NCI-H510A (cell line): ENCODE measurements at places on chromosomes 12 and 14.
A peak's percentile ranks its signal among the peaks of the same experiment; 100 is the strongest.

DNA sequence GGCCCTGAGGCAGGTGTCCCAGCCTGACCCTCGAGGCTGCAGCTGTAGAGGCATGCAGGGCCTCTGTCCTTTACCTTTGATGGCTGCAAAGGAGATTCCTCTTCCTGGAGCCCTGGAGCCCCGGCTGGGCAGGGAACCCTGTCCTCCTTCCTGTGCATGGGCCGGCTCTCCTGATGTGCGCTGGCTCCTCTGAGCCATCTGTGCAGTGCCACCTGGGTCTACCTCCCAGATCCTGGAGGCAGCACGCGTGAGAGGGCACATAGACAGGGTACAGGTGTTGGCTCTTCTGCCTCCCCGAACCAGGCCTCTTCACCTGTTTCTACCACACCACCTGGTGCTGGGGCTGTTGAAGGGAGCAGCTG lies 115.1 kb downstream of the BEGAIN start:
- DNase-seq = peak; percentile 98

DNA sequence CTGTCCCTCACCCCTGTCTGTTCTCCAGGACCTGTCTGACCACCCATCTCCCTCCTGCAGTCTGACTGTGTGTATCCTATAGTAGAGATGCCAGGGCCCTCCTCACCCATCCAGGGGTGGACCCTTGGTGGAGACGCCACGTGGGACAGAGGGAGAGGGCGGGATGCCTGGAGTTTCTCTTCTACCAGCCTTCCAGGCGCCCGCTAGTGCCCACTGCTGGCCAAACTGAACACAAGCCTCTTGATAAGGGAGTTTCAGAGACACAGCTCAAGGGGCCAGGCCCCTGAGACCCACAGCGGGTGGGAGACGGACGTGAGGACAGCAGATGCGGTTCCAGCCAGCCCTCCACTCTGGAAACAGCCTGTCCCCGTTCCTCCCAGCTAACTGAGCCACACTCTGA lies 147.3 kb downstream of the RBM19 start:
- no peak for DNase-seq

- no peak for DNase-seq
Observed at GRCh38 chr12:40002178-40003169, 103.4 kb downstream of the SLC2A13 start.

DNA sequence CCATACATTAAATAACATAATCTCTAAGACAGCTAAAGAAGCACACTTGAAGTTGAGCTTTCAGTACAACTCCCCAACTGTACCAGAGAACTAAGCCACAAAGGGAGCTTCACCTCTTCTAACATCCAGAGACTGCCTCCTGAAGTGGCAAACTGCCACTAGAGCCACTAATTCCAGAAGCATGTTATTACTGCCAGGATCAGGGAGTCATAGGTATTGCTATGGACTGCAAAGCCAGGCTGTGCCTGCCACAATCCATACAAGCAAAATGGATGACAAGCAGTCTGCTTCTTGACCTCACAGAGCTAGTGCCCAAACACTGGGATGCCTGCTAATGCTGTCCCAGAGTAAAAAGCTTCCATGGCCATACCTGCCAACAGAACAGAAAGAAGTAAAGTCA lies 160.1 kb downstream of the STXBP6 start:
- no peak for DNase-seq

DNA sequence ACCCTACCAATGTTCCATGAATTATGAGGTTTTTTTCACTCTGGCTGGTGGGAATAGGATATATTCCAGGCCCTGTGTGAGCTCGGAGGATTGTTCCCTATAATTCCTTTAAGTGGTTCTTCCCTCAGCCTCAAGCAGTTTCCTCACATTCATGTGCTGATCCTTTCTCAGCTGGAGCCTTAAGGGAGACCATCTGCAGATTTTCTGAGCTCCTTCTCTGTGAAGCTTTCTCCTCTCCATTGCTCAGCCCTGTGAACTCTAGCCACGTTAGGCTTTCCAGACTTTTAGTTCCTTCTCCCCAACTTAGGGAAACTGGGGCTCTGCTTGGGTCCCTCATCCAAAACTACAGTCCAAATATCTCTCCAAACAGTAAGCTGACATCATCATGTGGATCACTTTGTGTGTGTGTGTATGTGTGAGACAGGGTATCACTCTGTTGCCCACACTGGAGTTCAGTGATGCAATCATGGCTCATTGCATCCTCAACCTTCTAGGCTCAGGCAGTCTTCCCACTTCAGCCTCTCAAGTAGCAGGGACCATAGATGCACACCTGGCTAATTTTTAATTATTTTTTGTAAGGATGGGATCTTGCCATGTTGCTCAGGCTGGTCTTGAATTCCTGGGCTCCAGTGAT lies 219.5 kb upstream of the OTX2 start:
- no peak for DNase-seq

- no peak for DNase-seq
Observed at GRCh38 chr12:132899033-132899432, 11.6 kb upstream of the CHFR start.

GRCh38 chr12:123488539-123489230 lies 30.7 kb downstream of the SNRNP35 start:
- DNase-seq = no peak

- no peak for DNase-seq
Observed at GRCh38 chr14:99722741-99723140, 38.6 kb downstream of the CYP46A1 start.

DNA sequence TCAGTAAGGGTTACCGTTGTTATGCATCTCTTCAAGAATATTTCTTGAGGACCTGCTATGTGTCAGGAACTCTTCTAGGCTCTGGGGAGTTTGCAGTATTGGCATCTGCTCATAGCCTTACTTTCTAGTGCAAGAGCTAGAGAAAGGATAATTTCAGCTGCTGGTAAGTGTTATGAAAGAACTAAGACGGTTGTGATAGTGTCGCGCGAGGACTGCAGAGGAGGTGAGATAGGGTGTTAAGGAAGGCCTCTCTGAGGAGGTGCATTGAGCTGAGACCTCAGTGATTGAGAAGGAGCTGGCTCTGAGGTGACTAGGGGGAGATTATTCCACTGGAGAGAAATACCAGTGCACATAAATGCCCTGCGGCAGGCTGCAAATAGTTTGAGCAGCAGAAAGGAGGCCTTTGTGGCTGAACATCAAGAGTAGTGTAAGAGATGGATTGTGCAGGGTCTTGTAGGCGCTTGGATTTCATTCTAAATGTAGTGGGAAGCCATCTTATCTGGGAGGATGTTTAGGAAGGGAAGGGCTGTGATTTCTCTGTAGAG lies 824 bp downstream of the DDX55 start:
- DNase-seq = no peak

DNA sequence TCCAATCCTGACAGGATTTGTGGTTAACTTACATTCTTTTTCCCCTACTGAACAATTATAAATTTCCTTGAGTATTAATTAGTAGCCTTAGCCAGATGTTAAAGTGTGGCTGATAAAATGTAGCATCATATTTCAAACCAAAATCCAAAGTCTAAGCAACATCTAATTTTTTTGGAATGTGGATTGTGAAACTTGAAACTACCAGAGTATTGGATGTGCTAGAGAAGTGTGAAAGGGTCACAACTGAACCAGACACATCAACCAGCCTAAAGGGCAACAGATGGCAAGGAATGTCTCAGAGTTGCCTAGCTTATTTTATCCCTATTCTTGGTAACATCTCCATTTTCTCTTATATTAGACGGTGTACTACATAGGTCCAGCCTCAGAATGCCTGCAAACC lies 153.1 kb upstream of the DCN start:
- no peak for DNase-seq

DNA sequence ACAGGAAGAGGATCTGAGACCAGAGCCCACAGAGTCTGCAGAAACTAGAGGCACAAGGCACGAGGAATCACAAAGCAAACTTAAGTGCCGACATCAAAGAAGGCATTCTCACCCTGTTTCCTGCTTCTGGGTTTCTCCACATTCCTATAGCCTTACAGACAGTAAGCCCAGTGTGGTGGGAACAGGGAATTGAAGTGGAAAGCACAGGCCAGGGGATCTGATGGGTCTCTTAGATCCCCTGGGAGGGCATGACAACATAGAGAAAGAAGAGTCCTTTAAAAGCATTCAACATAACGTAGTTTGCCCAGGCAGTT lies 75.6 kb upstream of the FRMD6 start:
- no peak for DNase-seq

DNA sequence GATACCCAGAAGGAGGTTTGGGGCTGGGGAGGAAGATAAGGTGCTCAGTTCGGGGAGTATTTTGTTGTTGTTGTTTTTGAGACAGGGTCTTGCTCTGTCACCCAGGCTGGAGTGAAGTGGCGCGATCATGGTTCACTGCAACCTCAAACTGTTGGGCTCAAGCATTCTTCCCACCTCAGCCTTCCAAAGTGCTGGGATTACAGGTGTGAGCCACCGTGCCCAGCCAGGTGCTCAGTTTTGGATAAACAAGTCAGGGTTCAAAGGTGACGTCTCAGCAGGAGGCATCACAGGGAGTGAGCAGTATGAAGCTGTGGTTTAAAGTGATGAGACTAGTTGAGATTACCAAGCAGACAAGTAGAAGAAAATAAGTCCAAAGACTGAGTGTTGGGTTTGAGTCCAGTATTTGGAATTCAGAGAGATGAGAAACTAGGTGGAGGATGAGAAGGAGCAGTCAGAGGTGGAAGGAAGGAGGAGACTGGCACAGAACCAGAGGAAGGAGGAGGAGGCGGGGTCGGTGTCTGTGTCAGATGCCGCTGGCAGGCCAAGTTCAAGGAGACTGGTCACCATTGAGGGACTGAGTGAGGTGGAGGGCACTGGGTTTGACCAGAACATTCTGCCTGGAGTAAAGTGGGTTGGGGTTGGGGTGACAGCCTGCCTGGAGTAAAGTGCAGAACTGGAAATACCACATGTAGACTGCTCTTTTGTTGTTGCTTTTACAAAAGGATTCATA lies 16.1 kb downstream of the SLC35E3 start:
- DNase-seq = no peak

- DNase-seq = no peak
Observed at GRCh38 chr14:36617824-36618223, 35.4 kb upstream of the NKX2-8 start.

GRCh38 chr12:45731190-45731775 lies 1.8 kb downstream of the ARID2 start:
- DNase-seq = no peak

- no peak for DNase-seq
Observed at GRCh38 chr12:3777206-3777809, 24.4 kb upstream of the CRACR2A start.

DNA sequence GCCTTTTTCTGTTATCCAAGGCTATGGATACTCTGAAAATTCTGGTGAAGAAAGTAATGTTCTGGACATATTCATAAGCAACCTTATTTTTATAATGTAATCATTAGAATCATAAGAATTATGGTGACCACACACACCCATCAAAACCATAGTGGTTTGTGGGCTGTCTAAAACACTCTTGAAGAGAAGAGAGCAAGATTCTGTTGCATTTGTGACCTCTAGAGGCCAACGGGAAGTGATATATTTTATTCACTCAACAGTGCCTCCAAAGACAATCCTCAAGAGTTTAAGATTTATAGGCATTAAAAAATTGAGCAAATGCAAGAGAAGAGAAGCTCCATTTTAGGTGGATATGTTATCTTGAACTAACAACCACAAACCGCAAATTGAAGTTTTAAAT lies 68.5 kb upstream of the LGR5 start:
- no peak for DNase-seq

GRCh38 chr12:11609045-11609444 lies 40.4 kb upstream of the ETV6 start:
- no peak for DNase-seq

DNA sequence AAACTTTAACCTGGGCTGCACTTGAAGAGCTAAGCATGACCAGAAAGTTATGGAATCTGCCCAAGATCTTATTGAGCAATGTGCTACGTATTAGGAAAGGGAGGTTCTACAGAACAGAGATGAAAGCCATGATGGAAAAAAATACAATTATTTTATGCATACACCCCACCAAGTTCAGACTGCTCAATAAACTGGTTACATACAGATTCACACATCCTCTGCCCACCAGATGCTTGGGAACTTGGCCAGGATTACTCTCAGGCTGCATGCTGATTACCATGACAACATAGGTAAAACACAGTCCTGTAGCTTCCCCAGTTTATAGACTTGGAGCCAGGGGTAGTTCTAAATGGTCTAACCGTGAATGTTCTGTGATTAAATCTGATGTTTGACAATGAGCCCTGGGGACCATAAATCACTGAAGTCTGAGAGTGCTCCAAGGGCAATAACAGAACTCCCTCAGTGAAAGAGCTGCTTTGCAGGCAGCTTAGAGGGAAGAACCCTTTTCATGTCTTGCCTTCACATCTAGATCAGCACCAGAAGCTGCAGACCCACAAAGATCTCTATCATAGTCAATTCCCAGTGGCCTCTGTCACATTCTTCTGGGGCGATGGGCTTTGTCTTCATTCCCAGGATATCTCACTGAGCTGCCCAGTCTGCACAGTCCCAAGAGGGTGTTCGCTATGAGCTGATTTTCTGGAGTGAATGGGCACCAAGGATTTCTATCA lies 232.2 kb downstream of the EMP1 start:
- DNase-seq = no peak

- no peak for DNase-seq
Observed at GRCh38 chr14:105385322-105385637, 13.1 kb upstream of the TEX22 start.

DNA sequence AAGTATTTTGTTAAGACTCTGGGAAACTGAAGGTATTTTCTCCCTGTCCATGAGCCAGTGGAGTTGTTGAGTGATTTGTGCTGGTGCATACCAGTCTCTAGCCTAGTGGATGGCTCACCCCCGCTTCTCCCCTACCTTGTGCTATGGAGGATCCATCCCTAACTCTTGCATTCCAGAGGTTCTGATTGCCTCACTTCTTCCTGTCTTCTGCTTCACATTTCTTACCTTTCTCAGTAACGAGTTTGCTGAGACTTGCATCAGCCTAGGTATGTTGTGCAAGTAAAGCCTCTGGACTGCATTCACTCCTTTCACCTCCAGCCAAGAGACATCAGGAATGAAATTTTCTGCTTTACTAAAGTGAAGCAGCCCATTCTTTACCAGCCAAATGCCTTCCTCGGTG lies 391.6 kb downstream of the ZFP36L1 start:
- DNase-seq = no peak

DNA sequence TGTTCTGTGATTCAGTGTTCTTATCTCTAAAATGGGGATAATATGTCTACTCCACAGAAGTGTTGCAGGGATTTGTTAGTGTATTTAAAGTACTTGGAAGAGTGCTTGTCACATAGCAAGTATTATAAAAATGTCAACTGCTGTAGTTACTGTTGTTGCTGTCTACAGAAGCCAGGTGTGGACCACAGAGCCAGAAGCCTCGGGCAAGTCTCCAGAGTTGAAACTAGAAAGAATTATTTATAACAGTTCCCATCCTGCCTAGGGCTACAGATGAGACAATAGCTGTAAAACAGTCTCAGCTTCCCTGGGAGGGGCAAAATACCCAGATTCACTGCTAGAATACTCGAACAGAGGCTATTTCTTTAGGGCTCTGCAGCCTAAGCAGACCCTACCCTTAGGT lies 55.4 kb upstream of the FUT8 start:
- no peak for DNase-seq

- no peak for DNase-seq
Observed at GRCh38 chr14:105883066-105884005, 357.0 kb downstream of the TMEM121 start.

GRCh38 chr12:57138526-57139272 lies 8.7 kb downstream of the LRP1-AS start:
- DNase-seq = no peak
